Right lobe of liver (tissue), 6 donors: ENCODE measurements at places on chromosomes 7 and 10. TPM values are rescaled to one million over a fixed set of nuclear protein-coding genes. Genes with fewer than 3 reads are reported as not detected.

The HTRA1 gene
- total RNA-seq: 218 TPM

The SEMA3C gene
- total RNA-seq: 0.51 TPM

The ABHD11 gene
- total RNA-seq: 5.8 TPM

The FOXI2 gene
- total RNA-seq: not detected

The WEE2 gene
- not detected for total RNA-seq

The IFIT2 gene
- 4.7 TPM for total RNA-seq

The CTNNA3 gene
- 0.19 TPM for total RNA-seq

The SORCS1 gene
- 0.10 TPM for total RNA-seq

The C10orf62 gene
- total RNA-seq: 4.1 TPM

The CALD1 gene
- 181 TPM for total RNA-seq

The FOXP2 gene
- 5.3 TPM for total RNA-seq

The OR2A5 gene
- total RNA-seq: not detected

The ELFN1 gene
- 7.8 TPM for total RNA-seq

The GLCCI1 gene
- 6.3 TPM for total RNA-seq

The ADARB2 gene
- 0.51 TPM for total RNA-seq

The ST8SIA6 gene
- total RNA-seq: 1.7 TPM

The EPHA1 gene
- 12.6 TPM for total RNA-seq

The AUTS2 gene
- total RNA-seq: 20.0 TPM

The SUN3 gene
- total RNA-seq: not detected

The GIMAP8 gene
- 4.0 TPM for total RNA-seq

The LLCFC1 gene
- total RNA-seq: not detected

The GJD4 gene
- total RNA-seq: not detected

The ATOH7 gene
- total RNA-seq: 0.25 TPM

The TWIST1 gene
- total RNA-seq: not detected

The OPN1SW gene
- total RNA-seq: not detected

The MINDY4 gene
- 2.7 TPM for total RNA-seq

The GPR15LG gene
- not detected for total RNA-seq

The VENTX gene
- total RNA-seq: 0.26 TPM

The FAM25A gene
- total RNA-seq: not detected

The NUP205 gene
- total RNA-seq: 18.2 TPM
